ENCODE measurements at places on chromosomes 4 and X.

DNA sequence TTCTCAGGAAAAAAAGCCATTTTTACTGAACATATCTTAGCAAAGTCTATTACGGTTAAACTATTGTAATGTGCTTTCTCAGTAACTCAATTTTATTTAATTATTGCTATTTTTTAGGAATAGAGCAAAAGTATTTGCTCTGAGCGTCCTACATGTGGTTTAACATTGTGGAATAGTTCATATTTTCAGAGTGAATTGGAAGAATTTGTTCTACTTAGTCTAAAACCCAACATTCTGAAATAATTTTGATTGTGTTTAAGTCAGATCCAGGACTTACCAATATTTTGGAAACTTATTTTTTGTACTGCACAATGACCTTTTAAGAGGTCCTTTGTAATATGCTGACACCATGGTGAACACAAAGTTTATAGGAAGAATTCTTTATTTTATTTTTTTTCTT, 27.2 kb downstream of the CXCL1 start:
- no peak for DNase-seq

- no peak for DNase-seq
These were observed 184.4 kb upstream of the CASK start for GRCh38 chrX:42107495-42108488.

DNA sequence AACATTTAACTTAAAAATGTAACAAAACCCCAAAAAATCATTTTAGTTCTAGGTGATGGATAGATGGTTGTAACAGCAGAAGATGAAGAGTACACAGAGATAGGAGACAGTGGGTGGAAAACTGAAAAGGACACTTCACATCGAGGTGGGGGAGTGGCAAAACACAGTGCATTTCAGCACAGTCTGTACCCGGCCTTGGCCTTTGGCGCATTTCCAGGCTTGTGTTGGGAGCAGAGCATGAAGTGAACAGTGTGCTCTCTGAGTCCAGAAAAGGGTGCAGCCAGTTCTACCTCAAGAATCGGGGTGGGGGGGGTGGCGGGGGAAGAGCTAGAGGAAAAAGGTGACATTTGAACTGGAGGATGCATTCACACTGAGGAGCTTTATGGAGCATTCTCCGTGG, 4.3 kb downstream of the TSPYL2 start:
- DNase-seq, result no peak

- no peak for DNase-seq
These were observed 728.5 kb upstream of the NDST4 start for GRCh38 chr4:115841871-115842270.

DNA sequence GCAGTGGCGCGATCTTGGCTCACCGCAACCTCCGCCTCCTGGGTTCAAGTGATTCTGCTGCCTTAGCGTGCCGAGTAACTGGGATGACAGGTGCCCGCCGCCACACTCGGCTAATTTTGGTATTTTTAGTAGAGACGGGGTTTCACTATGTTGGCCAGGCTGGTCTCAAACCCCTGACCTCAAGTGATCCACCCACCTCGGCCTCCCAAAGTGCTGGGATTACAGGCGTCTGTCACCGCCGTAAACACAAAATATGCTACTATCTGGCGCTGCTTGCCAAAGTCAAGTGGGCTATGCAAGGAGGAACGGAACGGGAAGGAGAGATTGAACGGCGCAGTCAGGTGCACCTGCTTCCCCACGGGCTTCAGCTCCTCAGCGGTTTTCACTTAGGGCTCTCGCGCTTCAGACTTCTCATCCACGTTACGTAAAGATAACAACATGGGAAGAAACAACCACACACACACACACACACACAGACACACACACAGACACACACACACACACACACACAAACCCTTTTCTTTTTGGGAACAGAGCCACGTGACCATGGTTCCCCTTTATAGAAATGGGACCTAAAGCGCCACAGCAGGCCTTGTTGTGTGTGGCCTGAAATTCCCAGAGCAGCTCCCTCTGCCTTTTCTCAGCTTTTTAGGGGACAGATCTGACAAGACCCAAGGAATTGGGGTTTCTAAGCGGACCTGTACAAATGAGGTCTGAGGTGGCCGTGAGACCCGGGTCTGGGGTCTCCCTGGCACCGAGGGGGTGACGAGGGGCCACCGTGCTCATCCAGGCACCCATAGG, 1.5 kb downstream of the P2RY8 start:
- DNase-seq, result no peak

GRCh38 chr4:176052744-176053143, 12.9 kb upstream of the WDR17 start:
- no peak for DNase-seq

- DNase-seq, result no peak
These were observed 88.9 kb upstream of the MSX1 start for GRCh38 chr4:4770610-4771009.

DNA sequence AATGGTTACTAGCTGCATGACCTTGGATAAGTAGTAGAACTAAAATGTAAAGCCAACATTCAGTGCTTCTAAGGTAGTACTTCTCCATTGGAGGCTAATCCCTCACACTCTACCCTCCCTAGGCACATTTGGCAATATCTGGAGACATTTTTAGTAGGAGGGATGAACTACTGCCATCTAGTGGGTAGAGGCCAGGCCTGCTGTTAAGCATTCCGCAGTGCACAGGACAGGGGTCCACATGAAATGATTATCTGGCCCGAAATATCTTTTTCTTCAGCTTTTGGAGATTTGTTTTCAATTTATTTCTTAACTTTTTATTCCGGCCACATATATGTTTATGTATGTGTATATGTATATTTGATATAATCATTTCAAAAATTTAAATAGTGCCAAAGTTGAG, 36.0 kb upstream of the SPANXC start:
- no peak for DNase-seq

DNA sequence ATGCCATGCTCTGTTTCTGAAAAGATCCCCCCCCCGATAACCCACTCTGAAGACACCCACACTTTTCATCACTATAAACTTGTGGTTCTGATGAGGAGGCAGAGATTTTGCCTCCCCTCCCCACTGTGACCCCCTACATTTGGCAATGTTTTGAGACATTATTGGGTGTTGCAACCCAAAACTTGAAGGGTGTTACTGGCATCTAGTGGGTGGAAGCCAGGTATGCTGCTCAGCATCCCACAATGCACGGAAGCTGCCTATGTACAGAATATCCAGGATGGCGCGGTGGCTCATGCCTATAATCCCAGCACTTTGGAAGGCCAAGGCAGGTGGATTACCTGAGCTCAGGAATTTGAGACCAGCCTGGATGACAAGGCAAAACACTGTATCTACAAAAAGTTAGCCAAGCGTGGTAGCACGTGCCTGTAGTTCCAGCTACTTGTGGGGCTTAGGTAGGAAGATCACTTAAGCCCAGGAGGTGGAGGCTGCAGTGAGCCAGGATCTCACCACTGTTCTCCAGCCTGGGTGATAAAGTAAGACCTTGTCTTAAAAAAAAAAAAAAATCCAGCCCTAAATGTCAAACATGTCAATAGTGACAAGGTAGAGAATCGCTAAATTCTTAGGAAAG, 87.3 kb downstream of the SCD5 start:
- no peak for DNase-seq

GRCh38 chr4:128600410-128600809, 209.1 kb upstream of the JADE1 start:
- no peak for DNase-seq

DNA sequence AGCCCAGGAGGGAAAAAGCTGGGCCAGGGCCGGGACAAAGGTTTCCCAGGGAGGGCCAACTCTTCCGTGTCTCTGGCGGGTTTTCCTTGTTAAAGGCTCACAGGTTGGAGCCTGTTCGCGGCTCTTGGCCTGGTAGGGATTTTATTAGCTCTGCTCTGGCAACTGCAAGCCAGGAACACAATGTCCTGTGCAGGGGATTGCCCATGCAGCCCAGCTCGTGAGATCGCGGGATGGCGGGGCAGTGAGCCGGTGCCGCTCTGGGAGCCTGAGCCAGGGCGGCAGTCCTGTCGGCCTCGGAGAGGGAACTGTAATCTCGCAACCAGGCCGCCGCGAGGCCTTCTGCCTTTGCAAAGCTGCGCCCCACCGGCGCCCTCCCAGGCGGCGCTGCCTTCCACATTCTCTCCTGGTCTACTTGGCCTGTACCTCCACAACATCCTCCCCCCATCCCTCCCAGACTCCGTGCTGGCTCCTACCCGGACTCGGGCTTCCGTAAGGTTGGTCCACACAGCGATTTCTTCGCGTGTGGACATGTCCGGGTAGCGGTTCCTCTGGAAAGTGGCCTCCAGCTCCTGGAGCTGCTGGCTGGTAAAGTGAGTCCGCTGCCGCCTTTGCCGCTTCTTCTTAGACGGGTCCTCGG, 2.1 kb downstream of the PITX2 start:
- no peak for DNase-seq

DNA sequence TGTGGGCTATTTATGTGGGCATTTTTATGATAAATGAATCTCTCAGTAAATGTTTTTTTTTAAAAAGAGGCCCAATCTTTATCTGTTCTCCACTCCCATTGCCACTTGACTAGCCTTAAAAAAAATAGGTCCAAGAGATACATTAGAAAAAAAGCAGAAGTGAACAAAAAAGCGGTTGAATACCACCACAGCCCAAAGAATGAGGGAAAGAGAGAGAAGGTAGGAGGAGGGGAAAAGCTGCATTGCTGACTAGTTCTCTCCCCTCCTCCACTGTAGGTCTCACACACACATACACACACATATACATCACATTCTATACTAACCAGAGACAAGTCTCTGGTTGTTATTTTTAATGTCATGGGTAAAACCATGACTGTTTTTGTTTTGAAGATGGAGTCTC, 95.8 kb upstream of the IL13RA1 start:
- no peak for DNase-seq

DNA sequence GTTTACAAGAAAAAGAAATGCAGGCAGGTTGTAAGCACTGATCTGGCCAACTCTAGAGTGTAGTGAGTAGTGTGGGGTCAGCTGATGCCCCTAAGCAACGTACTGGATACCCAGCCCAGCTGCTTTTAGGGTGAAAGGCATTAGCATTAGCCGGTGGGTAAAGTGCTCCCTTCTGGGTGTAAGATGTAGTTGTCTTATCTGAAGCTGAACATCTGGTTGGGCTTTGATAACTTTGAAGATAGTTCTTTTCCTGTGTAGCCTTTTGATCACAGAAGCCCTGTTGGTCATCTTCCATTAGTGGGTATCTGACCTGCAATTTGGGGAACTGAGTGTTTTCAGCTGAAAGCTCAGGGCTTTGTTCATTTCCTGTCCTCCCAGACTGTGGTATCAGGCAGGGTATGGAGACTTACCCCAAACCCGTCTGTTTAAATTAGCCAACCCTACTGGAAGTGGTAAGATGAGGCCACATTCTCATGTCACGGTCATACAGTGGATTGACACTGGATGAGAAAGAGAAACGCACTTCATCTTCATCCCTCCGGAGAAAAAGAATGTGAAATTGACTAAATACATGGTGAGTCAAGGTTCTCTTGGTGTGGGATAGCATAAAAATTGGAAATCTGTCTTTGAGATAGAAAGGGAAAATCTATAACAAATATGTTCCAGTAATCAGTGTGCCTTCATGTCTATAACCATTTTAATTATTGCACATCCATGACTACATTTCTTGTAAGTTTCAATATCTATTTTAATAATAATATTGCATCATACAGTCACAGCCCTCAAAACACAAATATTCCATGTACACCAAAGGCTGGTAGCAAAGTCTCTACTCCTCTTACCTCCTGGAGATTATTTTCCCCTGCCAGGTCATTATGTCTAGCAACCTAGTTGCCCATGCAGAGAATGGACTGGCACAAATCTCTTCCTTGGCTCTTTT, 8.7 kb downstream of the RHOH start:
- DNase-seq, result no peak

GRCh38 chrX:69210581-69210980, 45.3 kb upstream of the PJA1 start:
- no peak for DNase-seq

DNA sequence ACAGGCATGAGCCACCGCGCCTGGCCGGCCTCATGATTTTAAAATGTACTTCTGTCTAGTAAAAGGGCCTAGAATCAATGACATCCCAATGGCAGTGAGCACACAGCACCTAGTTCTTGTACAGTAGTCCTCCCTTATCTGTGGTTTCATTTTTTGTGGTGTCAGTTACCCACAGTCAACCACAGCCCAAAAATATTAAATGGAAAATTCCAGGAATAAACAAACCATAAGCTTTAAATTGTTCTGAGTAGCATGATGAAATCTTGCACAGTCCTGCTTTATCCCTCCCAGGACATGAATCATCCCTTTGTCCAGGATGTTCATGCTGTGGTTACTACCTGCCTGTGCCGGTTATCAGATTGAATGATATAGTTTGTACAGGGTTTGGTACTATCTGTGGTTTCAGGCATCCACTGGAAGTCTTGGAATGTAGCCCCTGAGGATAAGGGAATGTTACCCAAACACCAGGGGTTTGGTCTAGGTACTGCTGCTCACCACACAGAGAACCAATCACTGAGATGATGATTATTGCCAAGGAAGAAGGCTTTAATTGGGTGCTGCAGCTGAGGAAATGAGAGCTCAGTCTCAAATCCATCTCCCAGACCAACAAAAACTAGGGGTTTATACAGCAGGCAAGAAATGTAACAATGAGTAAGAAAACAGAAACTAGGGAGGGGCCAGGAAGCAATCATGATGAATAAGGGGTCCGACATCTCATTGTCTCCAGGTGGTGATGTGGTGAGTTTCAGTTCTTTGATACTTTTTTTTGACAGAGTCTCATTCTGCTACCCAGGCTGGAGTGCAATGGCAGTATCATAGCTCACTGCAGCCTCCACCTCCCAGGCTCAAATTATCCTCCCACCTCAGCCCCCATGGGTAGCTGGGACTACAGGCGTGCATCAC, 16.2 kb upstream of the FHL1 start:
- DNase-seq, result no peak

GRCh38 chr4:88613417-88613875, 21.2 kb downstream of the HERC3 start:
- DNase-seq, result peak; percentile 21

DNA sequence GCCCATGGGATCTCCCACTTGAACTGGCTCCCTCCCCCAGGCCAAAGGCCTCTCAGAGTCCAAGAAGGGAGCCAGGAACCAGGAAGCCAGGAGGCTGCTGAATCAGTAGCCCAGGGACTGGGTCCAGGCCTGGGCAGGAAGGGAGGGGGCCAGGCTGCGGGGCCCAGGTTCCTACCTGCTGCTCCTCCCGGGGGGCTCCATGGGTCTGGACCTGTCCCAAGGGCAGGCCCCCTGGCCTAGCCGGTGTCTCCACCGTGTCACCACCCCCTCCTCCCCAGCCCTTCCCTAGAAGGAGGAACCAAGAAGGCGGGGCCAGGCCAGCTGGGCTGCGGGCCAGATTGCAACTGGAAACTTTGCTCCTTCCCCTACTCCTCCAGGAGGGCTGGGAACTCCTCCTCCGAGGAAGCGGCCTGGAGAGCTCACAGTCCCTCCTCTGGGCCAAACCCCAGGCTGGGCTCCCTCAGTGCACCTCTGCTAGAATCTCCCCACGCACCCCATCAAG, at the start of gene IQSEC2:
TSS of gene IQSEC2 (minus strand) at position 264 of the 502 bp plus-strand sequence.
- DNase-seq, result peak; percentile 91

GRCh38 chr4:100312615-100313350, 122.5 kb upstream of the DDIT4L start:
- no peak for DNase-seq

GRCh38 chr4:12791536-12791935, 692.6 kb downstream of the RAB28 start:
- no peak for DNase-seq

Data from right lung (tissue), 10 donors.